AG04449 (cell line): ENCODE measurements at places on chromosomes 4 and X.
A peak's percentile ranks its signal among the peaks of the same experiment; 100 is the strongest.

GRCh38 chr4:7439699-7440098 lies 5.0 kb upstream of the PSAPL1 start:
- DNase-seq = no peak

DNA sequence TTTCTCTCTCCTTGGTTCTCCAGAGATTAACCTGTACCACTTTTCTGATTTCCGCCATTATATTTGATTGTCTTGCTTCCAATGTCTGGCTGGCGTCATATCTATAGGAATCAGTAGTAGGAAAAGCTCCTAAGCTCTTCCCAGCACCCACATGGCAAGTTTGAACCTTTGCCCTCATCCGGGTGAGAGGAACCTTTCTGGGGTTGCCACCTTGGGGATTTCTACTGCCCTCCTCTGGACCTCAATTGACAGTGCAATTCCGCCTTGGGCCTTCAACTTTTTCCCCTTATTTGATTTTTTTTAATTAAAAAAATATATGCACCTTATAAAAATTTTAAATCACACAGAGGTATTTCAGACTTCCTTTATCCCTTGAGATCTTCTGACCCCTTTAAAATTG lies 2.0 kb upstream of the CXorf66 start:
- DNase-seq = no peak

DNA sequence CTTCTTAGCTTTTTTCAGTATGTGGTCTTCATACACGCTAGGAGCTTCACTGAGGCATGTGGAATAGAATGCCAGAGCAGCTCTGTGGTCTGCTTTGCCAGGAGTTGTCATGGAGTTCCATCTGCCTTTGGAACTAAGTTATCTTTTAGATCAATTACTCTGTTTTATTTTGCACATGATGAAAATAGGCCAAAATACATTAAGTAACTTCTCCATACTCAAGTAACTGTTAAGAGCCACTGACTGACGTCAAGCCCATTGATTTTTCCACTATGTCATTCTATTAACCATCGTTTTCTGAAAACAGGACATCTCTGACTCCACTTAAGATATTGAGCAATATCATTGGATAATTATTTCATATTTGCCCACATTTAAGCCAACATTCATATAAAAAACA lies 415.1 kb upstream of the MAD2L1 start:
- no peak for DNase-seq

- DNase-seq = no peak
Measured at GRCh38 chr4:127601029-127601428, 31.7 kb upstream of the INTU start.

GRCh38 chr4:126552321-126552720 lies 1080.4 kb upstream of the INTU start:
- no peak for DNase-seq

DNA sequence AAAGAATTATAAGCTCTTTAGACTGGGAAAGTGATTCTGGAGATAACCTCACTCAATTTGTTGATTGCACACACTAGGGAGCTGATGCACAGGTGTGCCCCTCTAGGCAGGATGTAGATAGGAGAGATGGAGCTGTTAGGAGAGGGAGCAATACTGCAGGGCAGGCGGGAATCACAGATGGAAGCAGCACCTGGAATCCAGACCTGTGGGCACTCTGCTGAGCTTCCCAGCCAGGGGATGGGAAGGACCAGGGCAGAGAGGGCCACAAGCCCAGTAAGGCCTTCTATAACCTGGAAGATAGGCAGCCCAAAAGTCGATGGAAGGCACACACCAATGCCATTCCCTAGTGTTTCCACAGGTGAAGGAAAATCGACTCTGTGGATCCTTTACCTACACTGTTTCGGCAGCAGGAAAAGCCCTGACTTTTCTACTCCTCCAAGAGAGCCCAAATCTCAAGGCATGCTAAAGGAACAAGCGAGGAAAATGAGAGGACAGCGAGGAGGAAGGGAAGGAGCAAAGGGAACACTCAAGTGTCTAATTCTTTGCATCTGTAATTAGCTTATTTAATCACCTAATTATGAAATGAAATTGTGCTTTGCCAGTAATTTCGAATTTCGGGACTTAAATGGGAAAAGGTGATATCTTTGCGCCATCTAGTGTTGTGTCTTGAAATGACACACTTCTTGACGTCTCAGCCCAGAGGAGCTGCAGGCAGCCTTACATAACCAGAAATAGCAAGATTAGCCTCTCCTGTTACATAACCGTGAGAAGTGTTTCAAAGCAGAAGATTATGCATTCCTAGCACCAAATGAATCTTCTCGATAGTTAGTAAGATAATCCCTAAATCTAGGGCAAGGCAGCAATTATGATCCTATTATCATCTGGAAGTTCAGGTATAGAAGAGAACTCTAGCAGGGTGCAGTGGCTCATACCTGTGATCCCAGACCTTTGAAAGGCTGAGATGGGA lies 31.0 kb upstream of the TLR3 start:
- DNase-seq = peak; percentile 51

- no peak for DNase-seq
Measured at GRCh38 chr4:169774466-169775445, 17.0 kb upstream of the HPF1 start.

GRCh38 chr4:11028334-11028733 lies 343.8 kb upstream of the CLNK start:
- no peak for DNase-seq

- DNase-seq = no peak
Measured at GRCh38 chrX:129777218-129778030, 2.3 kb upstream of the SASH3 start.

DNA sequence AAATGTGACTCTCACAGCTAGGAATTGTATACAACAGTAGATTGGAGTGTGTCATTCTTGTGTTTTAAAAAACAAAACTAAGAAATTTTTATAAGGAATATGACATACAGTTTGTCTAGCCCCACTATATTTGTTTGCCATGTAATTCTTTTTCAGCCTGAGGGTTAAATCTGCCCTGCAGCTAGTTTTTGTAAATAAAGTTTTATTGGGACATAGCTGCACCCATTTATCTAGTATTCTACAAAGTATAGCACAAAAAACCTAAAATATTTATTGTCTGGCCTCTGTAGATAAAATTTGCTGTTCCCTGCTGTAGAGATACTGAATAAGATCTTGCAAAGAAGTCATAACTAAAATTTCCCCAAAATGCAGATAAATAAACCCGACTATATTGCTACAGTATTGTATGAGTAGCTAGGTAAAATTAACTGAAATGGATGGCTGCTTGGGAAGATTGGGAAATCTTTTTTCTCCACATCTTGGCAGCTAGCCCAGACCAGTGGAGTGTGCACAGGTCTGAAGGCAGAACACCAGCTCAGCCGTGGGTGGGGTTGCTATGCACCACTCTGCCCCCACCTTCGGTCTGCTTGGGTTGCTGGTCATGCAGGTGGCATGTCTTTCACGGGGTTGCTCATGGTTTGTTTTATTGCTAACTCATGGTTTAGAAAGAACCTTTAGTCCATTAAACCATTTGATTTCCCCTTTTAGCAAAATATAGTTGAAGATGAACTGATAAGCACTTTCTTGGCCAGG lies 127.9 kb downstream of the KLHL8 start:
- no peak for DNase-seq

DNA sequence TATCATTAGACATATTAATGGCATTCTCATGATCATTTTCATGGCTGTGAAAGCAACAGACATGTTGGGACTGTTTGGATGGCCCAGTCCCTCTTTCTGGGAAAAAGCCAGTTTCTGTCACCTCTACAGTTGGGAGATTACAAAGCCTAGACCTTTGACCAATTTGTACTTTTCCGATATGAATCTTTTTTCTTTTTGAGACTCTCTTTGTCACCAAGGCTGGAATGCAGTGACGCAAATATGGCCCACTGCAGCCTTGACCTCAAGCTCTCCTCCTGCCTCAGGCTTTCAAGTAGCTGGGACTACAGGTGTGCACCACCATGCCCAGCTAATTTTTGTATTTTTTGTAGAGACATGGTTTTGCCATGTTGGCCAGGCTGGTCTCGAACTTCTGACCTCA lies 9.4 kb downstream of the TBC1D25 start:
- no peak for DNase-seq

GRCh38 chr4:123110147-123110546 lies 187.8 kb upstream of the NUDT6 start:
- DNase-seq = no peak

- peak; percentile 19 for DNase-seq
Measured at GRCh38 chrX:2928583-2929434, at the start of gene ARSD. Gene ARSD, minus strand, starts transcription at chrX:2929339. Its CDS starts 64 bp downstream, at chrX:2929275.

DNA sequence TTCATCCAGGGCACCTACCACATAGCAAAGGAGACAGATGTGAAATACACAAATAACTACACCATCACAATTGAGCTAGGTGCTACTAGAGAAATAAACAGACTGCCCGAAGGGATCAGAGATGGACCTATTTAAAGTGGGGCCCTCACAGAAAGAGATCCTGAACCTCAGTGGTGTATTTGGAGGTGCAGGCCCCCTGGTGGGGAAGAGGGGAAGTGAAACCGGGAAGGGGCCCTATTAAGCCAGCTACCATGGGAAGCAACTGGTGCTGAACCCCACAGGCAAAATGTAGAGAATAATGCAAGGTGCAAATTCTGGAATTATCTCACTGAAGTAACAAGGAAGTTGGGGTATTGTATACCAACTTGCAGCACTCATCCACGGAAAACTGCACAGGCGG lies 78.6 kb upstream of the FAM9A start:
- no peak for DNase-seq

- DNase-seq = no peak
Measured at GRCh38 chr4:123435246-123436113, 38.9 kb downstream of the SPRY1 start.

DNA sequence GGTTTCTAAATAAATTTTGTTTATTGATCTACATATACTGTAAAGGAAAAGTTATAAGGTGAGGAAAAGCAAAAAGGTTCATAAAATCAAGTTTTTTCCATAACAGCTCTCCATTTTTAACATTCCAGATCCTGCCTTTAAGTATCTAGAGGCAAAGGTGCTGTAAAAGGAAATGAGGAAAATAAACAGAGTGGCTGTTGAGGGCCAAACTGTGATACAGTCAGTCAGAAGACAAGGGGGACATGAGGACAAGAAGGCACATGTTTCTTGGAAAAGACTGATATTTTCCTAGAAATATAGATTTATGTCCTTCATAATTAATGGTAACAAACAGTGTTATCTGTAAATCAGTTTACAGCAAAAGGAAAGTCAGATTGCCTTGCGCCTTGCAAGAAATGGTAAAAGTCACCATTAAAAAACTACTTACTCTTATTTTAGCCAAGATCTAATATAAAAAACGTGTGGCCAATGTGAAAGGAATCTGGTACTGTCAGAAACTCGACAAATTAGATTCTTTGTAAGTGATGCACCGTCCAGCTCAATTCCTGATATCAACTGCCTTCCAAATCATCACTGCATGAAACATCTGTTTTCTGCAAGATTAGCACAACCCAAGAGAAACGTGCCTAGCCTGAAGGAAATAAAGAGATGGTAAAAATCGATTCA lies 34.0 kb upstream of the VEGFD start:
- DNase-seq = peak; percentile 47

DNA sequence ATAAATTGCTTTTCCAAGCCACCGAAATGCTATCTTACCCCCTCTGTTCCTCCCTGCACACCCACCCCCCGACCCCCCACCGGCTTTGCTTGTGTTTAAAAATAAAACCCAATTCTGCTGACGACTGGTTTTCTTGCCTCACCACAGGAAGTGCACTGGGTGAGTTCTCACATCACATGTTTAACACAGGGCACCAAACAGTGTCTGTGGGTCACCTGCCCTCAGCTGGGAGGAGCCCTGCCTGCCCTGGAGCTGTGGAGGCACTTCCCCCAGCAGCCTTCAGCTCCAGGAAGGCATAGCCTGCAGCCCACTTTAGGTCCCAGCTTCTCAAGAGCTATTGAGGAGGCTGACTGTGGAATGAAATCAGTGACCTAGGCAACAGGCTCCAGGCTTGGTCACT lies 8.8 kb downstream of the TMEM255A start:
- no peak for DNase-seq

DNA sequence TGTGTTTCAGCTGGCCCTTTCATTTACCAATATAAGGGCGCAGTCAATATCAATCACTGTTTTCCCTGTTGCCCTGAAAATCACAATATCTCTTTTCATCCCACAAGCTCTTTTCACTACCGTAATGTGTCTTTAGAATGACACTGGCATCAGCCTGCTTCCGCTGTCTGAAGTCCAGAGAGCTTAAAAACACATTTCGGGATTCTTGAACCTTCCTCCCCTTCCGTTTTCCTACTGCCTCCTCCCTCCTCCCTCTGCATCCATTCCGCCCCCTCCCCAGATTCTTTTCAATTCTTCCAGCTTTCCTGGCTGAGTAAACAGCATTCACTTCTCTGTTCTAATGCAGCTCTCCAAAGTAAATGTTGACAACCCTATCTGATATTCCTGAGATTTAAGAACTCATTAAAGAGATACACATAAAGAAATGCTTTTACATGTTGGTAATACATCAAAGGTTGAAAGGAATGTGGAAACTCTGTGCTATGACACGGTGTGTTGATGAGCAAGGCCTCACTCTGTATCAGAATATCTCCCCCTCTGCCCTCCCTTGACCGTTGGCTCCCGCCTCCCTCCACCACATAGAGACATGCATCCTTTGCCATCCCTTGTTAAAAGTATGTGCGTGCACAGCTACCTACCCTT lies 83.5 kb upstream of the SPRY1 start:
- no peak for DNase-seq

DNA sequence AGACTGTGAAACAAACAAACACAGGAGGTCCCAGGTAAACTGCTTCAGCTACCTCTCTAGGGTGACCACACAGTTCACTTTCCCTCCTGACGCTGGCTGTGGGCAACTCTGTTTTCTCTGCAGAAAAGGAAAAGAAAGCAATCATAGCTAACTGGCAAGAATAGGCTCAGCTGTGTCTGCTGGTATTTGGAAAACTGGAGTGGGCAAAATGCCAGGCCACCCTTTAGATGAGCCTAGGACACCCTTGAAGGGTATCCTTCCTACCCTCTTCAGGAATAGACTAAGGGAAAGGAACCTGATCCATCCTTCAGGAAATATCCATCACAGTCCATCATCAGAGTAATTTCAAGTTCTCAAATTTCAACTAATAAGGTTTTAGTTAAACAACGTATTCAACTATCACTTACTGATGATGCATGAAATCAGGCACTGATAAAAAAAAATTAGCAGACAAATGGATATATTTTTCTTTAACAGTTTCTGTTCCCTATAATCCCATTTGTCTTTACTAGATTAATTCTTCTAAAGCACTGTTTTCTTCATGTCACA lies 60.9 kb downstream of the CAMK2D start:
- no peak for DNase-seq

DNA sequence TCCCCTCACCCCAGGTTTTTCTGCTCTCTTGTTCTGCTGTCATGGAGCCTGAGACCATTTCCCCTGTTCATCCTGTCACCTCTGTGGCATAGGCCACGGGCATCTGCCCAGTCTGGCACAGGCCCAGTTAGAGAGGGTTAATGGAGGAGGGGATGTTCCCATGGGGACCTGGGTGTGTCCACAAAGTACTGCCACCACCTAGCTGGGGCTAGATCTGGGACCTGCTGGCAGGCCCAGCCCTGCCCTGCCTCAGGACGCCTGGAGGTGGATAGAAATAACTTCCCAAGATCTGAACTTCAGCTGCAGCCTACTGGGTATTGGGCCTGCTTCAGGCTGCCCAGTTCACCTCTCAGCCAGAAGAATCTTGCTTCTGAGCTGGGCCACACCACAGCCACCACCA lies 13.5 kb downstream of the EFNB1 start:
- DNase-seq = no peak

- no peak for DNase-seq
Measured at GRCh38 chrX:73876911-73877310, 313.9 kb downstream of the CHIC1 start.

GRCh38 chrX:130468395-130468923 lies 66.7 kb downstream of the RBMX2 start:
- no peak for DNase-seq
